Placental pericyte (primary cell): ENCODE measurements at places on chromosomes 3 and 15. TPM values are rescaled to one million over a fixed set of nuclear protein-coding genes. Genes with fewer than 3 reads are reported as not detected.

CTDSPL gene
- 30.4 and 37.8 TPM in 2 replicates for total RNA-seq

KLF15 gene
- 0.29 and 2.8 TPM in 2 replicates for total RNA-seq

TRAT1 gene
- total RNA-seq: not detected in 2 replicates

ABI3BP gene
- 1.4 and 5.9 TPM in 2 replicates for total RNA-seq

FOXB1 gene
- not detected in 2 replicates for total RNA-seq

ARHGEF26 gene
- 5.5 and 6.0 TPM in 2 replicates for total RNA-seq

ASB14 gene
- total RNA-seq: 0.14 TPM in 1 of 2 replicates, not detected in the other
